ENCODE measurements at places on chromosomes 1 and 21. TPM values are rescaled to one million over a fixed set of nuclear protein-coding genes. Genes with fewer than 3 reads are reported as not detected.

MAGOH gene
- total RNA-seq: 35.7 TPM

GABRD gene
- total RNA-seq: not detected

PTGFR gene
- total RNA-seq: 0.84 TPM

- DNase-seq: no peak
Observed at GRCh38 chr21:28439788-28440187, 552.9 kb downstream of the LTN1 start.

- DNase-seq: no peak
Observed at GRCh38 chr1:29100487-29100886, 23.2 kb downstream of the TMEM200B start.

- no peak for DNase-seq
Observed at GRCh38 chr1:109661391-109661790, 5.5 kb downstream of the GSTM4 start.

DNA sequence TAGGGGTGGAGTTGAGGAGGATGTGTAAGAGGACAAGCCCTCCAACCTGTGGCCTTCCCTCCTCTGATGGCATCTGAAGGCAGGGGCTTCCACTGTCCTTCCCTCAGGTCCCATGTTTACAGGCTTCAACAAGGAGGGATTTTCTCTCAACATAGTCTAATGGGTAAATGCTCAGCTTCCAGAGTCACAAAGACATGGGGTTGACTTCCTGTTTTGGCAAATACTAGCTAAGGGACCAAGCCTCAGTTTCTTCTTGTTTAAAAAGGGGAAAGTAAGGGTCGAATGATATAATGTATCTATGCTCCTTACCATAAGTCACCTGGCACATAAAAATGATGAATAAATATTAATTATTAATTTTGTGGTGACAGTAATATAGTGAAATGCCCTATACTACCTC is 3.1 kb downstream of the SV2A start:
- DNase-seq: no peak

DNA sequence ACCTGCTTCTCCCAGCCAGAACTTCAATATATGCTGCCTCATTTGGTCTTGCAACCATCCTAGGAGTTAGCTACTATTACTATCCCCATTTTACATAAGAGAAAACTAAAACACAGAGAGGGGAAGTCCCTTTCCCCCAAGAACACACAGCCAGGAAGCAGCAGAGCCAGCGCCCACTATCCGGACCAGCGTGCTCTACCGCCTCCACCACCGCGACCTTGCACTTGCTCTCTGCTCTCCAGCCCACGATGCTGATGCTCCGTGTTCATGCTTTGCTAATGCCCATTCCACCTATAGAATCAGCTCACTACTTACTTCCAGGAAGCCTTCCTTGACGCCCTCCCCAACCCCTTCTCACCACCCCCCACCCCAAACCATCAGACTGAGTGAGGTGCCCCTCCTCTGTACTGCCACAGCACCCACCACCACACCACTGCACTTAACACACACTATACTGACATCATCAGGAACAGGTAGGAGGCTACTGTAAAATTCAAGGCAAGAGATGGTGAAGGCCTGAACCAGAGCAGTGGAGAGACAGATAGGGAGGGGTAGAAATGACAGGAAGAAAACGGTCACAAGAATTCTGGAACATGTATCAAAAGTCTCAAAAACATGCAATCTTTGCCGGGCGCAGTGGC is 9.4 kb downstream of the TMEM53 start:
- no peak for DNase-seq

DNA sequence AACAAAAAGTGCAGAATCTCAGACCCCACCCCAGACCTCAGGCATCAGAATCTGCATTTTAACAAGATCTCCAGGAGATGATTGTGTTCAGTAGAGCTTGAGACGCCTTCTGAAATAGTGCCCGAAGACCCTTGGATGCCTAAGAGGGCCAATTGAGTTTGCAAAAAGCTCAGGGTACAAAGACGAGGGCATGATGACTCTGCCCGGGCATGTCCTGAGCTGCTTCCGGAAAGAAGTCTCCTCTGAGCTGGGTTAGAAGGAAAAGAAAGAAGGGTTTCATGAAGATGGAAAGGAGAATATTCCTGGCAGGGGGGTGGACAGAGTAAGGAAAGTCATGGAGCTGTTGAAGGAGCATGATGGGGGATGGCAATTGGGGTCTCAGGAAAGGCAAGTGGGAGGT is 246.1 kb upstream of the TMEM51 start:
- no peak for DNase-seq

- no peak for DNase-seq
Observed at GRCh38 chr1:153352523-153352922, 3.9 kb upstream of the PGLYRP4 start.

SLC30A2 gene
- total RNA-seq: not detected

DNA sequence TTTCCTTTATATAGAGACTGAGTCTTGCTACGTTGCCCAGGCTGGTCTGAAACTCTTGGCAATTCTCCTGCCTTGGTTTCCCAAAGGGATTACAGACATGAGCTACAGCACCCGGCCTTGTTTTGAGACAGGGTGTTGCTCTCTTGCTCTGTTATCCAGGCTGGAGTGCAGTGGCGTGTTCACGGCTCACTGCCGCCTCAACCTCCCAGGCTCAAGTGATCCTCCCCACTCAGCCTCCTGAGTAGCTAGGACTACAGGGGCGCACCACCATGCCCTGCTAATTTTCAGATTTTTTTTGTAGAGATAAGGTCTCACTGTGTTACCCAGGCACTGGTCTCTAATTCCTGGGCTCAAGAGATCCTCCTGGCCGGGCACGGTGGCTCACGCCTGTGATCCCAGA is 14.8 kb downstream of the LCK start:
- no peak for DNase-seq

DNA sequence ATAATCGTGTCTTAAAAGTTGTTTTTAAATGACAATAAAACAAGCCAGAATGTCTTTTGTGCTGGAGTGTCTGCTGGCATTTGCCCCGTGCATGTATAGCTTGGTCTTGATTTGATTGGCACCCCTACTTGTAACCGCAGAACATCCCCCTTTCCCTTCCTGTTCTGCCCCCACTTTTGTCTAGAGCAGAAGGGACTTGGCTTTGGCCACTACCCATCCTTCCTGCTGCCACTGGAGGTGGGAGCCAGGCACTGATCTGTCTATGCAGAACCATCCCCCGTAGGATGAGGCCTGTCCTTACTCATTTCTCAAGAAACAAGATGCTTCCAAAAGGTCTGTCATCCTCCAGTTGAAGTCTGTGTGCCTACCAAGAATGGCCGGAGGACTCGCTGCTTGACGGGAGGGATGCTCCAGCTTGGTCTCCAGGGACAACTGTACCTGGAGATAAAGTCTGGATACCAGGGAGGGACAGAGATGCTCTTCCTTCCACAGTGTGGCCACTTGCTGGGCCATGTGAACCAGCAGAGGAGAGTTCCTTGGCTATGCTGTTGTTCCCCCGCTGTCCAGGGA is 1.1 kb upstream of the SLC27A3 start:
- DNase-seq: no peak

GRCh38 chr1:1144122-1144842 is 28.4 kb upstream of the C1orf159 start:
- no peak for DNase-seq

DNA sequence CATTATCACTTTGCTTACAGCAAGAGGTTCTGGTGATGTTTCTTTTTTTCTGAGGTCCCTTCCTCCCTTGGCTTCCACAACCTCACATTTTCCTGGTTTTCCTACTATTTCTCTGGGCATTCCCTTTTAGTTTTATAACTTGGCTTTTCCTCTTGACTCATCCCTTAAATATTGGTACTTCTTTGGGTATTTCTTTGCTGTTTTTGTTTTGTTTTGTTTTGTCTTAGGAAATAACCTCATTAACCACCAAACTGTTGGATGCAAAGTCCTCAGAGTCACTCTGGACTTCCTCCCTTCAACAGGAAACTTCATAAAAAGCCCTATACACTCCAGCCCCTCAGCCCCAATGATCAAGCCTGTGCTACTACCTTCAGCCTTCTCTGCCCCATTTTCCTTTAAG is 211.1 kb downstream of the DUSP10 start:
- DNase-seq: no peak

GRCh38 chr1:43329995-43330751 is 7.4 kb upstream of the MPL start:
- DNase-seq: peak; percentile 84

C1QTNF12 gene
- 2.9 TPM for total RNA-seq

MRPL9 gene
- total RNA-seq: 42.5 TPM

GRCh38 chr1:242641461-242641860 is 117.0 kb upstream of the PLD5 start:
- no peak for DNase-seq

GRCh38 chr1:81804312-81804711 is 3.6 kb downstream of the ADGRL2 start:
- DNase-seq: no peak

AADACL4 gene
- not detected for total RNA-seq

B3GALT6 gene
- 14.1 TPM for total RNA-seq

ENO1 gene
- 863 TPM for total RNA-seq

GRCh38 chr21:38802050-38803026 is 3.4 kb upstream of the ETS2 start:
- DNase-seq: no peak

DNA sequence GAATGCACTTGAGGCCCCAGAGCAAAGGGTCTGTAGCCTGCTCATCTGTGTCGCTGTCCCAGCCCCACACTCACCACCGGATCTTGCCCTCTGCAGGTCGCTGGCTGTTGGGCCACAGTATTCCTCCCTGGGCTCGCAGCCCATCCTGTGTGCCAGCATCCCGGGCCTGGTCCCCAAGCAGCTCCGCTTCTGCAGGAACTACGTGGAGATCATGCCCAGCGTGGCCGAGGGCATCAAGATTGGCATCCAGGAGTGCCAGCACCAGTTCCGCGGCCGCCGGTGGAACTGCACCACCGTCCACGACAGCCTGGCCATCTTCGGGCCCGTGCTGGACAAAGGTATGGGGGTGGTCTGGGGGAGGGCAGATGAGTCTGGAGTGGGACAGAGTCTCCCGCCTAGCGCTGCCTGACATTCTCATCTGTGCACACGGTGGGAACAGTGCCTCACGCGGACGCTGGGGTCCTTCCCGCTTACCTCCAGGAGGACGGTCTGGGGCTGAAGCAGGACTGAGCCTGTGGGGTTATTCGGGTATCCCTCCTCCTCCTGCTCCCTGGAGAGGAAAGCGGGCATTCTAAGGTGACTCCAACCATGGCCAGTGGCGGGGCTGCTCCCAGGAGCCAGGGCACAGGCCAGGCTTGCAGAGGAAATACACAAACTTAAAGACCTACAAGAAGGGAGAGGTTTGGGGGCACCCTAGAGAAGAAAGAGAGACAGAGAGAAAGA is 15.9 kb downstream of the WNT3A start:
- DNase-seq: peak; percentile 84

HPDL gene
- total RNA-seq: 1.00 TPM

GRCh38 chr1:153677718-153678518 is 570 bp upstream of the NPR1 start:
- DNase-seq: no peak

GRCh38 chr21:39736716-39737115 is 8.3 kb upstream of the IGSF5 start:
- no peak for DNase-seq

DNA sequence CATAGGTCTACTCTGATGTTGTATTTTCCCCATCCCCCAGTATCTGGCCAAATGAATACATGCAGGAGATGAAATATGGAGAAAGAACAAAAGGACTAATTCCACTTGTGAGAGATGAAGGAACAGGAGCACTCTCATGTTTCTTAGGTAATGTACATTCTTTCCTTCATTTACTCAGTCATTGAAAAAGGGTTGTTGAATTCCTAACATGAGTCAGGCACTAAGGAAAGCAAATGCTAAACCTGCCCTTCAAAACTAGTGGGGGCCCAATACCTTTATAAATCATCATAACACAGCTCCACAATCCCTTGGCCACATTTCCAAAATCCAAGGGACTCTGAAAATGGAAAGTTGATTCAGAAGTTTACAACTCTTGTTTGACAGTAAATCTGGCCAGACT is 94.3 kb downstream of the DIRAS3 start:
- DNase-seq: no peak

DNA sequence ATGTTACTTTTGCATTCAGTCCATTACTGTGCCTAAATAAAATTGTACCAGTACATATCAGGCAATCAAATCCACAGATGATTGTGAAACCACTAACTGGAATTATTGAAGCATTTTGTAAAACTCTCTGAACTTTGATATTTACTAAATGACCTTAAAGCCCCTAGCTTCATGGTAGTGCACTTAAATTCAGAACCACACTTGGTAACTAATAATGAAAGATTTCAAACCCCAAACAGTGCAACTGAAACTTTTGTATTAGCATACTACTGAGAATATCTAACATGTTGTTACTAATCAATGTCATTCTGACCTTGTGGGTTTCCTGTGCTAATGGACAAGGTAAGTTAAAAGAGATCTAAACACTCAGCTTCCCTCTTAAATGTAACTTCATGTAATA is at the start of gene CFHR3:
Gene CFHR3 (plus strand): TSS at position 238 of the 400 bp plus-strand sequence. CDS start 47 bp downstream, at position 285.
- no peak for DNase-seq

Measured in mesenteric fat pad (tissue), 1 donor.